ENCODE measurements at places on chromosomes 16 and 17. TPM values are rescaled to one million over a fixed set of nuclear protein-coding genes. Genes with fewer than 3 reads are reported as not detected.

The DNAI2 gene
- total RNA-seq, result not detected

The PRSS53 gene
- total RNA-seq, result 9.7 TPM

The TMEM204 gene
- not detected for total RNA-seq

The NPIPA3 gene
- 0.29 TPM for total RNA-seq

The PIRT gene
- not detected for total RNA-seq

DNA sequence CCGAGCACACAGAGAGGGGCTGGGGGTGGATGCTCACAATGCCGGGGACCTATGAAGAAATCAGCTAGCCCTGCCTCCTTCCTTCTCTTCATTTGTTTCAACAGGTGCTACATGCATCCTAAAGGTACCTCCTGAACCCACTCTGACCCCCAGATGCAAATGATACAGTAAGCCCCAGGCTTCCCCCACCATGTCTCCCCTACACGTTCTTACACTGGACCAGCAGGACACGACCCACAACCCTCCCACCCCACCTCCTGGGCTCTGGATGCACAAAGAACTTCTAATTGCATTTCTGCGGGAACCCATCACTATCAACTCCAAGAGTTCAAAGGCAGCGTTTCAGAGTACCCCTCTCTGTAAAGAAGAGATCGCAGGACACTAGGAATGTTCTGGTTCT lies 2.1 kb downstream of the XYLT1 start:
- DNase-seq, result no peak

- no peak for DNase-seq
These were observed 6.2 kb downstream of the DUS1L start for GRCh38 chr17:82059272-82060000.
